ENCODE measurements at places on chromosomes 7 and 10.

DNA sequence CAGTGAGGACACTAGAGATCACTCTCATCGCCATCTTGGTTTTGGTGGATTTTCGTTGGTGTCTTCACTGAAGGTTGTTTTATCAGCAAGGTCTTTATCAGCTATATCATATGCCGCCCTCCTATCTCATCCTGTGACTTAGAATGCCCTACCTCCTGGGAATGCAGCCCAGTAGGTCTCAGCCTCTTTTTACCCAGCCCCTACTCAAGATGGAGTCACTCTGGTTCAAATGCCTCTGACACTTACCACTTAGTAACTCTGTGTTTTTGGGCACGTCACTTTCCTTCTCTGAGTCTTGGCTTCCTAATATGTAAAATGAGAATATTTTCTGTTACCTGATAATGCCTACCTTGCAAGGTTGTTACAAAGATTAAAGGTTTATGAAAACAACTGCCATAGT, 37.7 kb downstream of the AGK start:
- no peak for DNase-seq

DNA sequence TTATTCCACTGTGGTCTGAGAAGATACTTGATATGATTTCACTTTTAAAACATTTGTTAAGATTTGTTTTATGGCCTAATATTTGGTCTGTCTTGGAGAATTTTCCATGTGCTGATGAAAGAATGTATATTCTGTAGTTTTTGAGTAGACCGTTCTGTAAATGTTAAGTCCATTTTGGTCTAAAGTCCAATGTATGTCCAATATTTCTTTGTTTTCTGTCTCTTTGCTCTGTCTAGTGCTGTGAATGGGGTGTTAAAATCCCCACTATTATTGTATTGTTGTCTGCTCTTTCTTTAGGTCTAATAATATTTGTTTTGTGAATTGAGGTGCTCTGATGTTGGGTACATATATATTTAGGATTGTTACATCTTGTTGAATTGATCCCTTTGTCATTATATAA, 31.3 kb downstream of the DNAJC9 start:
- no peak for DNase-seq

GRCh38 chr10:79097021-79097872, 28.5 kb downstream of the ZMIZ1 start:
- no peak for DNase-seq

- DNase-seq = no peak
Measured at GRCh38 chr7:100801833-100802568, 25.3 kb downstream of the EPHB4 start.

DNA sequence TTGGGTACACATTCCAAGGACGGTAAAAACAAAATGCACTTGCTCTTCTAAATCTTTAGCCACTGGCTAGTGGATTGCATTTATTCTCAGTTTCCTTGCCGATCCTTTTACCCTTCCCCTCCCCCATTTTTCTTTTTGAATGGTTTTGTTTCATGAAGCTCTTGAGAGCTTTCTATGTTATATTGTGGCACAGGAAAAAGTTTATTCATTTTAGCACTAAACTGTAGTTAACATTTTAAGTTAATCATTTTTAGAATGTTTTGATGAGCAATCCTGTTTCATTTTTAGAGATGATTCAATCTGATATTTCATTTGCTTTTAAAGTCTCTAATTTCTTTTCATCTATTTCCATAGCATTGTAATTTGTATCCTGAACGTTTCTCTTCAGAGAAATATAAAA, 24.0 kb downstream of the ZEB1 start:
- no peak for DNase-seq

GRCh38 chr7:47179812-47180515, 401.9 kb downstream of the TNS3 start:
- no peak for DNase-seq

DNA sequence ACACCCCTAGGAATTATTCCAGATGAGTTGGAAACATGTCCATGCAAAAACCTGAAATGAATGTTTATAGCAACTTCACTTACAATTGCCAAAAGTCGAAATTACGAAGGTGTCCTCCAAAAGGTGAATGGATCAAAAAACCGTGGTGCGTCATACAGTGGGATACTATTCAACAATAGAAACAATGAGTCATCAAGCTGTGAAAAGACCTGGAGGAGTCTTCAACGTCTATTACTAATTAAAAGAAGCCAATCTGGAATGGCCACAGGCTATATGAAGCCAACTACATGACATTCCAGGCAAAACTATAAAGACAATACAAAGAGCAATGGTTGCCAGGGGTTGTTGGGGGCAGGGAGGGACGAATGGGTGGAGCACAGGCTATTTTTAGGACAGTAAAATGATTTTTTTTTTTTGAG, 12.6 kb upstream of the PPP2R2D start:
- DNase-seq = no peak

- DNase-seq = no peak
Measured at GRCh38 chr10:14397066-14397465, 66.3 kb upstream of the FRMD4A start.

GRCh38 chr7:154899862-154900261, 103.1 kb downstream of the PAXIP1 start:
- DNase-seq = no peak

GRCh38 chr7:94510582-94511496, 1.2 kb downstream of the CASD1 start:
- peak; percentile 7 for DNase-seq

Measured in stimulated activated CD8-positive, alpha-beta memory T cell treated with anti-CD3 and anti-CD28 coated beads, Interleukin-15, amount 100 ng/mL, for 48 hours (primary cell).